Transverse colon (tissue), 4 donors: ENCODE measurements at places on chromosomes 2 and 18. TPM values are rescaled to one million over a fixed set of nuclear protein-coding genes. Genes with fewer than 3 reads are reported as not detected.

KCNIP3 gene
- total RNA-seq: 1.8 TPM

RAD51AP2 gene
- not detected for total RNA-seq

NUP35 gene
- total RNA-seq: 0.75 TPM

ANKRD53 gene
- 1.7 TPM for total RNA-seq

AMER3 gene
- total RNA-seq: not detected

TBC1D8 gene
- total RNA-seq: 91.0 TPM

RUFY4 gene
- not detected for total RNA-seq

DNA sequence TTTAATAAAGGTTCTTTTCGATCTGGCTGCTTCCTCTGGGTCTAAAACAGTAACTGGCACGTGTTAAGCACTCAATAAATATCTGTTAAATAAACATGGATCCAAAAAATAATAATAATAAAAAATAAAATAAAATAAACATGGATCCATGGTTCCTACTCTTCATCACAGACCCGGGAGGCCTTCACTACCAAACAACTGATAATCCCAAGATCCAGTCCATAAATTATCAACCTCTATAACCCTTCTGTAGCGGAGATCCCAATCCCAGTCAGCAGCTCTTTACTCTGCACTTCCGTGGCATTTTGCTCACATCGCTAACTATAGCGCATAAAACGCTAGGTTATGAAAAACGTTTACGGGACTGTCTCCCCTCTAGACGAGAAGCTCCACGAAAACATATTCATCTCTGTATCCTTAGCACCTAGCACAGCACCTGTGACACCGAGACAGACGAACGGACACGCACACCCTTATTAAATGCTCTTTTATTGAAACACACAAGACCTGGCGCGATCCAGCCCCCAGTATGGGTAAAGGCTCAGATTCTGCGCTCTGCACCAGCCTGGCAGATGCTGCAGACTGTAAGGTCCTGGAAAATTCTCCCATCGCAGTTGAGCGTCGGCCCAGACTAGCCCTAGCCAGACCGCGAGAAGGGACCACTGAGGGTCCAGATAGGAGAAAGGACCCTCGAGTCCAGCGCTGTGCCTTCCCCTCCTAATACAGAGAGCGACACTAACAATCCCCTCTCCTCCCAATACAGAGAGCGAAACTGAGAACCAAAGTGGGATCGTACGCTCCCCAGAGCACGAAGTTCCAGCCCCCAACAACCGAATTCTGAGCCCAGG, 770 bp downstream of the NBAS start:
- DNase-seq: no peak

GRCh38 chr2:73255007-73255644, 21.0 kb downstream of the CCT7 start:
- DNase-seq: no peak

- DNase-seq: no peak
Measured at GRCh38 chr2:42764096-42764495, at the start of gene OXER1. OXER1 (minus strand) TSS chr2:42764135; CDS start chr2:42764062, 73 bp downstream.

DNA sequence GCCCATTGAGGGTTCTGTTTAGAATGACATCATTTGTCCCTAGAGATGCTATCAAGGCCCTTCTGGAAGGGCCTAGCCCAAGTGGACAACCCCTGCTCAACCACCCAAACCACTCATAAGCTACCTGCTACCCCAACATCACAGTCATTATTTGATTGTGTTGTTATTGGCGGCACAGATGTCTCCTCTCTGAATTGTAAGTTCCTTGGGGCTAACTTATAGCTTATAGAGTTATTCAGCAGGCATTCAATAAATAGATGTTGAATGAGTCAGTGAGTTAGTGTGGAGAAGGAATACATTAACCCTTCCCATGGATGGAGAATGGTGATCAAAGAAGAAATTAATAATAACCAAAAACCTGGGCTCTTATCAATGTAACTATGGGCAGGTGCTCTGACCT, 80.0 kb downstream of the ACAA2 start:
- no peak for DNase-seq

GRCh38 chr2:102315921-102316320, 4.6 kb downstream of the IL1RL1 start:
- DNase-seq: no peak
